Heart left ventricle (tissue), 16 donors: ENCODE measurements at places on chromosomes 7 and 10. TPM values are rescaled to one million over a fixed set of nuclear protein-coding genes. Genes with fewer than 3 reads are reported as not detected.

The IRF5 gene
- total RNA-seq, result 15.4 TPM

The OGA gene
- total RNA-seq, result 92.6 TPM

The CAV1 gene
- 281 TPM for total RNA-seq

The RASSF4 gene
- total RNA-seq, result 78.9 TPM

The UNCX gene
- total RNA-seq, result not detected

The OPN4 gene
- not detected for total RNA-seq

The NOS3 gene
- 17.3 TPM for total RNA-seq

The ZNF488 gene
- not detected for total RNA-seq

The TMEM139 gene
- 4.5 TPM for total RNA-seq

The CUBN gene
- 0.44 TPM for total RNA-seq

The ADO gene
- total RNA-seq, result 18.4 TPM

The SLC26A4 gene
- total RNA-seq, result 0.19 TPM

The ADRB1 gene
- total RNA-seq, result 28.3 TPM

The SNX10 gene
- 1.7 TPM for total RNA-seq

The CLCN1 gene
- total RNA-seq, result not detected

The TMEM130 gene
- not detected for total RNA-seq

The FGL2 gene
- total RNA-seq, result 7.7 TPM

The EMX2 gene
- total RNA-seq, result 0.16 TPM

The GLRX3 gene
- total RNA-seq, result 61.0 TPM

The KLF6 gene
- 52.2 TPM for total RNA-seq

The AGR2 gene
- total RNA-seq, result not detected

The OR2A12 gene
- total RNA-seq, result not detected

The GJD4 gene
- not detected for total RNA-seq

The IDI2 gene
- total RNA-seq, result not detected

The IGF2BP3 gene
- 0.69 TPM for total RNA-seq

The CRYGN gene
- total RNA-seq, result not detected

The MCMBP gene
- 31.1 TPM for total RNA-seq

The ASB15 gene
- total RNA-seq, result 25.4 TPM

The CYP2C8 gene
- total RNA-seq, result not detected

The PTN gene
- total RNA-seq, result 18.7 TPM

The ZCCHC24 gene
- total RNA-seq, result 44.8 TPM

The CALML3 gene
- not detected for total RNA-seq

The TMEM236 gene
- 3.2 TPM for total RNA-seq

The BUD31 gene
- total RNA-seq, result 26.1 TPM

The TAF6 gene
- 28.7 TPM for total RNA-seq

The ACTL6B gene
- not detected for total RNA-seq

The ADAM12 gene
- total RNA-seq, result 0.44 TPM

The RSPH10B gene
- total RNA-seq, result 0.80 TPM

The LIPK gene
- total RNA-seq, result not detected

The ACHE gene
- 0.78 TPM for total RNA-seq

The KIF11 gene
- 0.75 TPM for total RNA-seq

The ANXA8L1 gene
- not detected for total RNA-seq

The NKX1-2 gene
- total RNA-seq, result not detected

The STAMBPL1 gene
- total RNA-seq, result 2.8 TPM

The DOCK4 gene
- total RNA-seq, result 17.0 TPM

The MBL2 gene
- not detected for total RNA-seq

The ITGB8 gene
- total RNA-seq, result 16.0 TPM

The STEAP1B gene
- 0.54 TPM for total RNA-seq

The ENTPD1 gene
- 6.3 TPM for total RNA-seq

The HOXA1 gene
- total RNA-seq, result not detected

The INTS15 gene
- 16.4 TPM for total RNA-seq

The DKK1 gene
- 0.42 TPM for total RNA-seq

The DDX56 gene
- total RNA-seq, result 28.7 TPM

The ADCY1 gene
- total RNA-seq, result 2.6 TPM

The RET gene
- total RNA-seq, result 1.1 TPM

The TEX36 gene
- not detected for total RNA-seq

The ADARB2 gene
- total RNA-seq, result 0.07 TPM

The MASTL gene
- total RNA-seq, result 2.0 TPM
